ENCODE measurements at places on chromosomes 2 and 18.

DNA sequence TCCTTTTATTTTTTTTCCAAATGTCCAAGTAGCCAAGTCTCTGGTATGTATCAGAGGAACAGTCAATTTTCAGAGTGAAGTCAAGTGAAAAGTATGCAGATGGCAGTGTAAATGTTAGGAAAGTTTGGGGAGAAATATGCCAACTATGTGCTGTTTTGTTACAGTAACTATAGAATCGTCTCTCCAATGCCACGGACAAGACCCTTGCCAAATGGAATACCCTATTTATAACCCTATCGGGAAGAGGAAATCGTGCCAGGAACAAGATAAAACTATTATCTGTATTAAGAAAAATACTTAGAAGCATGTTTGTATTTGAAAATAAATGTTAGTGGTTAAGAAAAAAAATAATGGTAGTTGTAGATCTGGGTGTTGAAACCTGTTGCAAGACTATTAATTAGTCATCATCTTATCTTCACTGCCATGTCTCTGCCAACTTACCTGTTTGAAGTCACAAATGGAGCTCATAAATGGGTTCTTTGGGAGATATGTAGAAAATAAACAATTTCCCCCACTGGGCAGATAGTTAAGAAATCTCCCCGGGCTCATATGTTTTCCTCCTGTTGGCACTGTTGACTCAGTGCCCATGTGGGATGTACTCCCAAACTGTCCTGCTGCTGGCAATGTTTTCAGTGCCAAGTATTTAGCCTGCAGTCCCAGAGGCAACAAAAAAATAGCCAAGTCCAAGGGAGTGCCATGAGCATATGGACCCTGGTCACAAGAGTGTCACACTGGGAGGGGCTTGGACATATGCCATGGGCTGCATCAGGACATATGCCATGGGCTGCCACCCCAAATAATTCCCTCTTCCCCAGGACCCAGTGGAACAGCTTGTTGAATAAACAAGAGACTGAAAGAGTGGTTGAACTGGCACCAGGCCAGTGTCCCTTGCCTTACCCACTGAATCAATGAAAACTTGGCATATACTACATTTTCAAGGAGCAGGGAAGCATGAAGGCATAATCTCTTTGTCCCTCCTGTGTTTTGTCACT lies 366.9 kb downstream of the OSR1 start:
- DNase-seq = peak; percentile 79

- peak; percentile 55 for DNase-seq
These were observed 111.6 kb upstream of the GCFC2 start for GRCh38 chr2:75822336-75822735.

- peak; percentile 49 for DNase-seq
These were observed 35.1 kb downstream of the EHD3 start for GRCh38 chr2:31269087-31269486.

- no peak for DNase-seq
These were observed 59.0 kb downstream of the TNP1 start for GRCh38 chr2:216800836-216801235.

- peak; percentile 90 for DNase-seq
These were observed 2.8 kb downstream of the KYNU start for GRCh38 chr2:142880279-142880678.

DNA sequence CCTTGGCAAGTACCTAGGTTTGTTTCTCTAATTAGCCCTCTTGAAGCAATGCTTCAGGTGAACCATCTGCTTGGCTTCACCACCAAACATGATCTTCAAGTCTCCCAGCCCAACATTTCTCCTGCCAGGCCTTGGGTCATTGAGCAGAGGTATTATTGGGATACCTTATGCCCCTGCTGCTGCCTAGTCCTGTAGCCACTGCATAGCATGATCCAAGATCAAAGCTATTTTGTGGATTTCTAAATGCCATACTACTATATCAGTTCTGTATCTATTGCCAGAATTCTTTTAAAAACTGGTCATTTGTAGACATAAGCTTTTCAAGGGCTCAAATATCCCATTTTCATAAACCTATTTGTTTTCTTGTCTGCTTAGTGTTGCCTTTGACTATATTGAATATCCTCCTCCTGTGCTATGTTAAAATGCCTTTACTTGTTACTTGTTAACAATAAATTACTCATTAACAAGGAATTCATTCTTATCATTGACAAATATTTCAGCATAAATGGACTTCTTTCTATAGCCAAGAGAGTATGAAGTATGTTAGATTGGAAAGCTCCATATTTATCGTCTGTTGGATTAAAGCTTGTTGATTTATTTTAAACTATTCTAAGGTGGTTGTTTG lies 204.5 kb upstream of the RBBP8 start:
- DNase-seq = peak; percentile 27

DNA sequence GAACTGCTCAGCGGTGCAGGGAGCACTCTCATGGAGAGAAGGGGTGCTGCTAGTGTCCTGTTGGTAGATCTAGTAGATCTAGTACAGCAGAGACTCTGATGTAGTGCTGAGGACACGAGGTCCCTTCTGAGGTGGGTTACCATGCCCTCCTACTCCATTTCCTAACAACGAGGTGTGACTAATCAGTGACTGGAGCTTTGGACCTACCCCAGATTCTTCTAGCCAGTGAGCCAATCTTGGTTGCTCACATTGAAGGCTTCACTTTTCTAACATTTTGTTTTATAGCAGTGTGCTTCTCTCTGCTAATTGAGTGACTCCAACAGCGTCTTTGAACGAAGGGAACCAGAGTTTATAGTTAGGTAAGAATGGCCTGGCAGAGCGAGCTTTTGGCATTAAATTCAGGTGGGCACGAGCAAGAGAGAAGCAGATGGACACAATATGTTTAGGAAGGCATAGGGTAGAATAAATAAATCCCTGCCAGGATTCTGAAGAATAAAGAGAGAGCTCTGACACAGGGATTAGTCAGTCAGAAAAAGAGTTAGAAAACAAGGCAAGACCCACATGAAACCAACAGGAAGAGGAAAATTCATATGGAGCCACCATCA lies 306.0 kb upstream of the RAB12 start:
- DNase-seq = no peak

DNA sequence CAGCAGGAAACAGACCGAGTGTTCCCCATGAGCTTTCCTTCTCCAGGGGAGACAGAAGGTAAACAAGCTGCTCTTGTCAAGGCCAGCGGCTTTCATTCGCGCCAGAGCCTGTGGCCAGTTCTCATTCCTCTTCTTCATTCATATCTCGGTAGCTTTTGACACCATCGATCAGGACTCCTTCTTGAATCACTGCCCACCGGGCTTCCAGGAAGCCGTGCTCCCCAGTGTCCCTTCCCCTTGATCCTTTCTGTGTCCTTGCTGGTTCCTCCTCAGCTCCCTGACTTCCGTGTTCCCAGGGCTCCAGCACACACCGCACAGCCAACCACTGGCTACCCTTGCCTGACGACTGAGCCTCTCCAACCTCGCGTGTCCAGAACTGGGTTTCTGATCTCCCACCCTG lies 14.1 kb downstream of the SLC66A3 start:
- no peak for DNase-seq

GRCh38 chr2:51620796-51621195 lies 588.9 kb upstream of the NRXN1 start:
- peak; percentile 18 for DNase-seq

- peak; percentile 50 for DNase-seq
These were observed 318.7 kb downstream of the PDE11A start for GRCh38 chr2:177753682-177754491.

DNA sequence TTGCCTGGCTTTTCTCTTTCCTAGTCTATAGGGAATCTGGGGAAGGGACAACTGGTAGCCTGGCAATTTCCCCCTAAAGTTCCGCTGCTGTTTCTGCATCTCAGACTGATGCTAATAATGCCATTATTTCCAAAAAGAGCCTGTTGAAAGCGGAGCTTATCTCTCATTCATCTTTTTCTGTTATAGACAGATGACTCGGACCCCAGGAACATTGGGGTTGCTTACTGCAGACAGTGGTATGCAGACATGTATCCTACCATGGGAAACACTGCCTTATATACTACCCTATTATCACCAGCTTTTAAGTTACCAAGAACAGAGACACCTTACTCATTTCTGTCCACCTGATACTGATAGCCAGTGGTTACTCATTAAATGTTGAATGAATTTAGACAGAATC lies 15.3 kb downstream of the ETAA1 start:
- DNase-seq = no peak

- DNase-seq = no peak
These were observed 820 bp downstream of the MTCL1 start for GRCh38 chr18:8705961-8706790.

- DNase-seq = no peak
These were observed 2.5 kb upstream of the ADRA2B start for GRCh38 chr2:96118698-96119388.

DNA sequence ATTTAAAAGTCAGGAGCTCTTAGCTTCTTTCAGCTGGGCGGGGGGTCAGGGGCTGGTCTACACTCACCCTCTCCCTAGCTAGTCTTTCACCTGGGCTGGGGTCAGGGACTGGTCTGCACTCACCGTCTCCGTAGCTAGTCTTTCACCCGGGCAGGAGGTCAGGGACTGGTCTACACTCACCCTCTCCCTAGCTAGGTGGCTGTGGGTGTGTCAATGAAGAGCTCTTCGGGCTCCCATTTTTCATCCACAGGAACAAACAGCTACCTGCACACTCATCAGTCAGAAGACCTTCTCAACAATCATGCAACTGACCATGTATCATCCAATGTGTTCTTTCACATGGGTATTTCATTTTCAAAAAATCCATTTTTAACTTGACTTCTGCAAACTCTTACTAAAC lies 8.0 kb downstream of the CHST10 start:
- DNase-seq = no peak

DNA sequence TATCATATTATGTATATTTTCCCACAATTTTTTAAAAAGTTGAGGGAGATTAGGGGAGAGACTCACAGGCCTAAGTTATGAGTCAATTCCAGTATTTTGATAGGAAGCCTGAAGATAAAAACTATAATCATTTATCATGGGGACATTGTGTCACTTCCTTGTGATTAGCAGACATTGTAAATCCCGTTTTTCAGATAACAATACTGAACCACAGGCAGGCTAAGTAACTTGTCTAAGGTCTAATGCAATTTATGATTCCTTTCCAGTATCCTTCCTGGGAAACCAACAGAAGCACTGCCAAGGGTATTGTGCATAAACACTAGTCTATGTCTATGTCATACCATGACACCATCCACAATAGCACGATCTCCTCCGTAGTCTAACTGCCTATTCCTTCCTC lies 235.2 kb upstream of the PIK3C3 start:
- no peak for DNase-seq

GRCh38 chr2:205878999-205879762 lies 196.9 kb downstream of the NRP2 start:
- no peak for DNase-seq

DNA sequence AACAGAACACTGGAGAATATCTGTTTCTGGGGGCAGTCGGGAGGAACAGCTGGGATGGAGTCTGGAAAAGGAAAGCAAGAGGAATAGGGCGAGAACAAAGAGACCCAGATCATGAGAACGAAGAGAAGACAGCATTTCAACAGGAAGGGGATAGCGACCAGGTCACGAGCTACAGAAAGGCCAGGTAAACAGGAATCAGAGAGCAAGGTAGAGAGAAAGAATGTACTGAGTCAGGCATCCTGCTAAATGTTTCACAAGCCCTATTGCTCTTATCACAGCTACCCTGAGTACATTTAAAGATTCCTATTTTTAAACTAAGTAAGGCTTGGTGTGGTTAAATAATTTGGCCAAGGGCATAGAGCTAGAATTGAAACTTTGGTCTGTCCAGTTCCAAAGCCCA lies 254.9 kb upstream of the RAB12 start:
- DNase-seq = peak; percentile 10

DNA sequence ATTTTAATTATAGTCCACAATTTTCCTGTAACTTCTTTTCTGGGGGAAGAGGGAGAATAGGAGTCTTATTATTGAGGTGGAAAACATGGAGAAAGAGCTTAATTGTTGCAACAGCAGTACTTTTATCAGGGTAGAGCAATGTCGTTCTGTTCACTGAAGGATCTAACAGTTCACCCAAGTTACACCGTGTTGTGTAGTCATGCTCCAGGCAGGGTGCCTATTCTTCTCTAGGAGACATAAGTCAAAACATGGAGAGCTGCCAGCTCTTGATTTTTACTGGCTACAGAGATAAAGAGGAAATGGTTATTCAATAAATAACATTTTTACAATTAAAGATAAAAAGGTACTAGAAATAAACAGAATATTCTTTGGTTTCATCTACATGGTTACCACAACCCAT lies 594.3 kb upstream of the NETO1 start:
- peak; percentile 17 for DNase-seq

- peak; percentile 40 for DNase-seq
These were observed 547 bp downstream of the SLC35F5 start for GRCh38 chr2:113755835-113756354.

DNA sequence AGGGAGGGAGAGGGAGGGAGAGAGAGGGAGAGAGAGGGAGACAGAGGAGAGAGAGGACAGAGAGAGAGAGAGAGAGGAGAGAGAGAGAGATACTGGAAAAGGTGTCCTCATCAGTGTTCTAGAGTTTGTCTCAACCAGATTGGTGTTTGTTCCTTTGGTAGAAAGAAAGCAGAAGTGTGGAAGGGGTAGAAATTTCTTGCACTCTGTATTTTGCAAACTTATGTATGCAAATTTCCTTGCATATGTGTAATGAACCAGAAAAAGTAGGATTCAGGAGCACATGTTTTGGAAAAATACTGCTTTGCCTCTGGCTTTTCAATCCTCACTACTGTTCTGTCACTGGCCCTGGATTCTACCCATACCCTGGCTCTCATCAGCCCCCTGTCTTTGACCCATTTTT lies 1.1 kb upstream of the SP140 start:
- DNase-seq = no peak

GRCh38 chr2:206790311-206790935 lies 25.0 kb downstream of the FASTKD2 start:
- DNase-seq = no peak

GRCh38 chr18:7232218-7232617 lies 1.3 kb downstream of the LRRC30 start:
- DNase-seq = no peak

DNA sequence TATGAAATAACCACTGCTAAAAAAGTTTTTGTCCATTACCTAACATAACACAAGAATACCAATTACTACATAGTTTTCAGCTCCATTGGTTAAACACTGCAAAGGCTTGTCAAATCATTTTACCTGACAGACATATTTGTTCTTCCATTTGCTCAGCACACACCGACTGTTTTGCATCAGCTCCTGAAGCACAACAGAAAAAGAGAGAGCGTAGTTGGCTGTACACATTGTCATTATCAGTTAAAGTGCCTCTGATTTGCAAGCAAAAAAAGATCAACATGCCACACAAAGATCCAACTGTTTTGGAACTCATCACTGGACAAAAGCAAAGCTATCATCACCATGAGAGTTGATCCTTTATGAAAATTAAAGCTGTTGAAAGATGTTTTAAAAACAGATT lies 103.8 kb downstream of the WDPCP start:
- no peak for DNase-seq

- DNase-seq = peak; percentile 36
These were observed 2045.3 kb upstream of the PIK3C3 start for GRCh38 chr18:39909706-39910105.

All from bronchial epithelial cell (primary cell).